ENCODE measurements at places on chromosomes 2 and 18. TPM values are rescaled to one million over a fixed set of nuclear protein-coding genes. Genes with fewer than 3 reads are reported as not detected.

Gene EVA1A
- total RNA-seq = 0.72 TPM

GRCh38 chr2:37571587-37572136, 99.8 kb downstream of the CDC42EP3 start:
- no peak for DNase-seq

DNA sequence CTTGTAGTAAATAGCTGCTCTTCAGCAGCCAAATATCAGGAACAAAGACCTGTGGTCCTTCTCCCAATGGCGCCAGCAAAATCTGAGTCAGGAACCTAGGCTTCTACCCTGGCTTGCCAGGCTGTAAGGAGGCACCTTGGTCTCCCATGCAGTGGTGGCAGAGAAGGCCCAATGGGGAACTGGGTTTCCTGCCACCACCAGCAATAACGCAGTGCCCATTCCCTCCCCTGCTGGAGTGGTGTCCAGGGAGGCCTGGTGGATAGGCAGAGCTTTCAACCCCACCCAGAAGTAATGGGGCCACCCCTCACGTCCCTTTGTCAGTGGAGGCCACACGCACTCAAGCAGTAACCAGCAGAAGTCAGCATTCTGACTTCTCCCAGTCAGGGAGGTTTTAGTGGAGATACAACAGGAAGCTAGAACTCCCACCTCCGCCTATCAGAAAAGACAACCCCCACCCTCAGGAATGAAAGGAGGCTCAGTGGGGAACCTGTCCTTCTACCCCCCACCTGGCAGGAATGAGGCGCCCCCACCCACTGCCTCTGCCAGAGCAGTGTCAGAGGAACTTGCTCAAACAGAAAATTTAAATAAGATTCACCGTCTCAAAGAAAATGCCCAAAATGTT, 132.4 kb downstream of the COPS8 start:
- no peak for DNase-seq

Gene CNRIP1
- total RNA-seq = not detected

DNA sequence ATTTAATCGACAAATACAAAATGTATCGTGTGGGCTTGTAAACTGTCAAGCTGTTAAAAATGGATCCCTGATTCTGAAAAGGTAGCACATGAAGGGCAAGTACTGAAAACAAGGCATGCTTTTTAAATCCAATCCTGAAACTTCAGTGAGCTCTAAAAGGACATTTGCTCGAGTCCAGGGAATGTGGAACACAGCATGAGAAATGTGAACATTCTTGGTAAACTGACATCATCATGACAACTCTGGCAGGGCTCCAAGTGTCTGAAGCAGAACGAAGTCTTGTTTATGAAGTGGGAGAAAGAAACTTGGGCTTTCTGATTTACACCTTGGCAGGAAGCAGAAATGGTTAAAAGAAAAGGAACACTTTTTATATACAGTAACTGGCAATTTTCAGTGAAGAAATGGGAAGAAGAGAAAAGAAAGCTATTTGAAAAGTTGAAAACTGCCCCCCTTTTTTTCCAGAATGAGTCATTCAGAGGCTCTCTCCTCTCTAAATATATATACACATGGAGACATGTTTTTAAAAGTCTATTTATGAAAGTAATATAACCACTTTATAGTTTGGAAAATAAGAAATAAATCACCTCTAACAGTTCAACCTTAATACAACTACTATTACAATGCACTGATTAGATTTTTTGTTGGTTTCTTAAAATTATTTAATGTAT, 120.8 kb downstream of the GAREM1 start:
- no peak for DNase-seq

DNA sequence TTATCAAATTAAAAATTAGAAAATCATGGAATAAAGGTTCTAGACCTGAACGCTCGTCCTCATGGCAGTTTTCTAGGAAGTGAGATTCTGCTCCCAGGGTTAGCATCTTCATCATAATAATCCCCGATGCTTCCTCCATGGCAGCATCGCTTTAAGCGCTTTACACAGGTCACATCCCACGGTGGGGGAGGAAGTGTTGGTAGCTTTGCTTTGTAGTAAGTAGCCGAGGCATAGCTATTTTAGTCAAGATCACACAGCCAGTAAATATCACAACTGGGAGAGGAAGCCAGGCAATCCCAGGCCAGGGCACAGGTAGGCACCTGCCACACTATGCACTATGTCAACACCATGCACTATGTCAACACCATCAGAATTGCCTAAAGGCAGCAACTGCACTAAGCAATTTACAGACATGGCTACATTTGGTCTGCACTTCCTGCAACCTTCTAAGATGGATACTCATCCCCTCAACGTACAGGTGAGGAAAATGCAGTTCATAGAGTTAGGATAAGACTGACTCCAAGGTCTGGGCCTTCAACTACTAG, 205.5 kb downstream of the FBXO15 start:
- DNase-seq = no peak

DNA sequence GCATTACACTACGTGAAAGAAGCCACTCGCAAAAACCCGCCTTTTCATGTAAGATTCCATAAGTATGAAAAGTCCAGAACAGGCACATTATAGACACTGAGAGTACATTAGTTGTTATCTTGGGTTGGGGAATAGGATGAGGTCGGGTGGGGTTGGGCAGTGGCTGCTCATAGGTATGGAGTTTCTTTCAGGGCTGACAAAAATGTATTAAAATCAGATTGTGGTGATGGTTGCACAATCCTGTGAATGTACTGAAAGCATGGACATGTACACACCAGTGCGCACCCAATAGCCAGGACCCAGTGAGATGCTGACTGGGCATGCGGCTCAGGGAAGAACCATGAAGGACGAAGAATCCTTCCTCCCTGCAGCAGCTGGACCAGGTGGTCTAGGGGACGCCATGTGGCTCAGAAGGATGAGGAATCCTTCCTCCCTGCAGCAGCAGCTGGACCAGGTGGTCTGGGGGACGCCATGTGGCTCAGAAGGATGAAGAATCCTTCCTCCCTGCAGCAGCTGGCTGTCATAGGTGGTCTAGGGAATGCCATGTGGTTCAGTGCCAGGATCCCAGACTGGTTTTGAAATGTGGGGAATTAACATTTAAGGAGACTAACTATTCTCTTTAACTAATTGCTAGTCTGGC, 50.1 kb downstream of the MBP start:
- no peak for DNase-seq

DNA sequence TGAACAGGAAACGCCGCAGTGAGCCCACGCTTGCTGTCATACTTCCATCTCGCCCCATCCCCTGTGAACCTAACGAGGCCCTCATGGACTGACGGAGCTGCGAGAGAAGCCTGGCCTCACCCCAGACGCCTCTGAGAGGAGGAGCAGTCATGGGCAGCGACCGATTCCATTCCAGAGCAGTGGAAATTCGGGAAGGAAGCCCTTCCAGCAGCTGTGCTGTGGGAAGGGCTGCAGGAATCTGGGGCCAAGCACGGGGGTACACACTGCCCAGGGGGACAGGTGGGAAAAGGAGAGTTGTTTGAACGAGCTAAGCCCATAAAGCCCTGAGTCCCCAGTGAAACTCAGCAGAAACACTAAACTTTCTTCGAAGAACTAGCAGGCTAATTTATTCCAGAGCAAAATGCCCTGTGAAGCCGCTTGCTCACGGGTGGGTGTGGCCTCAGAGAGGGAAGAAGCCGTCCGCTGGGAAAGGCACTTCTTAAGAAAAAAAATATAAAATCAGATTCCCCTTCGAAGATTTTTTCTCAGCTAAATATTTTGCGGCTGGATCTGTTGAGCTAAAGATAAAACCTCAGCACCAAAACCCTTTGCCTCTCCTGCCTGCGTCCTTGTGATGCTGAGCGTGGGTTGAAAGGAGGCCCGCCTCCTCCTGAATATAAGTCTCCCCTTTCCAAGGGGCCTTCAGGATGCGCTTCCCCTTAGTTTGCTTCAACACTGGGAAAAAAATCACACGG, 38.2 kb downstream of the ANKMY1 start:
- DNase-seq = no peak

GRCh38 chr2:8196316-8196715, 485.5 kb upstream of the ID2 start:
- DNase-seq = no peak

Gene CRYBA2
- not detected for total RNA-seq

- DNase-seq = no peak
These were observed 135.5 kb downstream of the COMMD1 start for GRCh38 chr2:62040926-62041325.

Gene POTEJ
- total RNA-seq = not detected

Gene SLC14A1
- 0.54 TPM for total RNA-seq

Gene UCN
- 1.6 TPM for total RNA-seq

- DNase-seq = no peak
These were observed 62.1 kb downstream of the COBLL1 start for GRCh38 chr2:164779383-164780057.

- no peak for DNase-seq
These were observed 119.2 kb downstream of the ACKR3 start for GRCh38 chr2:236688563-236689392.

Gene SCN3A
- total RNA-seq = 0.25 TPM

Gene MYL1
- total RNA-seq = not detected

- DNase-seq = no peak
These were observed 295.6 kb upstream of the LRATD1 start for GRCh38 chr2:14336759-14337382.

DNA sequence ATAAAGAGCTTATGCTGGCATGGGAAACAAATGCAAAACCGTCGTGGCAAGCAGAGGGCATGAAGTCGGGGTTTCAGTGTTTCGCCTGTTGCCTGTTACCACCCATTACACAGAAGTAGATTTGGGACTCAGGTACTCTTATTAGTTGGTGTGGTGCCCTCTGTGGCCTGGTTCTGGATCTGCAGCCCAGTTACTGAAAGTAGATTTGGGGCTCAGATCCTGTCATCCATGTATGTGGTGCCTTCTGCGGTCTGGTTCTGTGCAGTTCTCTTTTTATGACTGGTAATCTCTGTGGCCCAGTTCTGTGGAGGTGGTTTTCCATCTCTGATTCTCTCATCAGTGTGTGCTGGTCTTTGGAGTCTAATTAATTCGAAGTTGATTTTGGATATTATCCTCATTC, 45.2 kb downstream of the ADNP2 start:
- no peak for DNase-seq

Gene KCTD1
- 1.4 TPM for total RNA-seq

Gene NGEF
- total RNA-seq = not detected

DNA sequence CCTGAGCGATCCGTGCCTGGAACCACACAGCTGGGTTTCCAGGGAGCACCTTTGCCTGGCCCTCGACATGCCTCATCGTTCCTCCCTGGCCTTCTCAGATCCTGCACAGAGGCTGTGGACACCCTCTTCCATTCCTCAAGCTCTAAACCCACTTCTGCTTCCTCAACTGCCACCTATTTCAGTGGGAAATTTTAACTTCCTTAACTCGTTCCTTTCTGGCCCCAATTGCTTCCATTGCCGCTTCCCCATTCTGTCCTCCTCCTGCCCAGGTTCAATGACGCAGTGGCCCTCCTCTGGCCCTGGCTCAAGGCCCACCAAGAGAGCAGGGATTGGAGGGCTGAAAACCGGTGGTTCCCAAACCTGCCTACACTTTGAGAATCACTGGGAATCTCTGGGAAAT, 4.8 kb upstream of the B3GNT7 start:
- no peak for DNase-seq

Gene ADRA2B
- total RNA-seq = 0.61 TPM

Gene LHCGR
- total RNA-seq = not detected

Gene TGFA
- 0.19 TPM for total RNA-seq

- DNase-seq = no peak
These were observed 279.3 kb downstream of the TSN start for GRCh38 chr2:122034777-122035176.

DNA sequence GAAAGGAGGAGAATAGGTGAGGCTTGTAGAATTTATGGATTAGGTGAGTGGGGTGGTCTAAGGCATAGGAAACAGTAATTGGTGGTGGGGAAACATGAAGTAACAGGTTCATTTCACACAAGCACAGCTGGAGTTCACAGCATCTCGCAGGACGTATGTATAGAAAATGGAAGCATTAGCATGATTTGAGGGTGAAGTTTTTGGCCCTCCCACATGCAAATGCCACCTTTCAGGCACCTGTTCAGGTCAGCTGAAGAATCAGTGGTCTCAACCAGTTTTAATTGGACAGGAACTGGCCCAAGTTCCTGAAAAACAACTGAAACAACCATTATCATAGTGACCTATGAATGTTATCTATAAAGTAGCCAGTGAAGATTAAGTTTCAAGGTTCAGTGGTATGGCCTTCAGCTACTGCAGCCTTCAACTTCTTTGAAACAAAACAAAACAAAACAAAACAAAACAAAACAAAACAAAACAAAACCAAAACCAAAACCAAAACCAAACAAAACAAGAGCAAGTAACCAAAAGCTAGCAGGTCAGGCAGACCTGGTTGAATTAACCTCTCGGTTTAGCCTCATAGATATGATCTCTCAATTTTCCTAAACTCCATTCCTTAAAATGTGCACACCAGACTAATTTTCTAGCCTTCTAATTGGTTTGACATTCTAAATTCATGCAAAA, 102.1 kb upstream of the SPHKAP start:
- no peak for DNase-seq

GRCh38 chr2:171964308-171964707, 35.4 kb upstream of the METAP1D start:
- no peak for DNase-seq

GRCh38 chr18:45724601-45725000, 620 bp downstream of the SLC14A1 start:
- no peak for DNase-seq
